T-helper 2 cell treated with Interferon-gamma antibody and Interleukin-4, amounts not matched to agents 5 μg/mL and 100 μg/mL, for 36 hours (primary cell): ENCODE measurements at places on chromosomes 4 and X.
A peak's percentile ranks its signal among the peaks of the same experiment; 100 is the strongest.

GRCh38 chrX:2572740-2573139 is 72.0 kb upstream of the DHRSX start:
- no peak for DNase-seq
- no peak overlapping the region for H3K4me3 ChIP-seq
- no peak overlapping the region for H3K27ac ChIP-seq
- H3K4me1 ChIP-seq: no peaks in the 10 kb centered on the region

- no peaks in the 10 kb centered on the region for H3K4me1 ChIP-seq
- no peaks in the 10 kb centered on the region for H3K27me3 ChIP-seq
- H3K36me3 ChIP-seq: no peaks in the 10 kb centered on the region
- no peak for DNase-seq
- no peak overlapping the region for H3K27ac ChIP-seq
These were observed 580.6 kb downstream of the EPHA5 start for GRCh38 chr4:65089666-65090065.

DNA sequence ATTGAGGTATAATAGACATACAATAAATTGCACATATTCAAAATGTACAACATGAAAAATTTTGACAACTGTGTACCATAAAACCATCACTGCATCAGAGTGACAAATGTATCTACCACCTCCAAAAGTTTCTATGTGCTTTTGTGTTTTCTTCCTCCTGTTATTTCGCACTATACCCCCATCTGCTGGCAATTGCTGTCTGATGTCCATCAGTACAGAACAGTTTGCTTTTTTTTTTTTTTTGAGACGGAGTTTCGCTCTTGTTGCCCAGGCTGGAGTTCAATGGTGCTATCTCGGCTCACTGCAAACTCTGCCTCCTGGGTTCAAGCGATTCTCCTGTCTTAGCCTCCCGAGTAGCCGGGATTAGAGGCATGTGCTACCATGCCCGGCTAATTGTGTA is 154.3 kb upstream of the GIMD1 start:
- no peak overlapping the region for H3K4me3 ChIP-seq
- H3K36me3 ChIP-seq: no peaks in the 10 kb centered on the region
- no peak for DNase-seq
- no peaks in the 10 kb centered on the region for H3K27me3 ChIP-seq

GRCh38 chr4:88195328-88196012 is 37.0 kb upstream of the ABCG2 start:
- no peaks in the 10 kb centered on the region for H3K4me1 ChIP-seq
- DNase-seq: no peak

- no peaks in the 10 kb centered on the region for H3K27me3 ChIP-seq
- H3K27ac ChIP-seq: no peak overlapping the region
- no peak for DNase-seq
- H3K4me1 ChIP-seq: peaks cover 17% of the 10 kb centered on the region
- H3K36me3 ChIP-seq: no peaks in the 10 kb centered on the region
These were observed 81.8 kb downstream of the MID1IP1 start for GRCh38 chrX:38882894-38883626.

DNA sequence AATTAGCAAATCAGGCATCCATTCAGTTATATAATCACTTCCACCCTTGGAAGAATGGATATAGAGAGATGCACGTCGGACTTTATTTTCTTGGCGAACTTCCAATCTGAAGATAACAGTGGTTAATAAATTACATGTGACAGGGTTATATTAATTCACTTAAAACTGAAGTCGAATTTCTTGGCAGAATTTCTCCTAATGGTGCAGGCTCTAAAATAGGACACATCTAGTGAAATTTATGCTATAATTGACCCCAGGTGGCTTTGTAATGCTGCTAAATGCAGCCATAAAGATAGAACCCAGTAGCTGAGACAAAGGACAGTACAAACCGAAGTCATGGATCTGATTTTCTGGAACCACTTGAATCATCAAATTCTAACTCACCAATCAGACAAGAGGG is 20.8 kb upstream of the SLC10A4 start:
- no peaks in the 10 kb centered on the region for H3K4me1 ChIP-seq
- H3K36me3 ChIP-seq: no peaks in the 10 kb centered on the region
- peaks cover 7% of the 10 kb centered on the region for H3K27me3 ChIP-seq
- no peak overlapping the region for H3K27ac ChIP-seq

DNA sequence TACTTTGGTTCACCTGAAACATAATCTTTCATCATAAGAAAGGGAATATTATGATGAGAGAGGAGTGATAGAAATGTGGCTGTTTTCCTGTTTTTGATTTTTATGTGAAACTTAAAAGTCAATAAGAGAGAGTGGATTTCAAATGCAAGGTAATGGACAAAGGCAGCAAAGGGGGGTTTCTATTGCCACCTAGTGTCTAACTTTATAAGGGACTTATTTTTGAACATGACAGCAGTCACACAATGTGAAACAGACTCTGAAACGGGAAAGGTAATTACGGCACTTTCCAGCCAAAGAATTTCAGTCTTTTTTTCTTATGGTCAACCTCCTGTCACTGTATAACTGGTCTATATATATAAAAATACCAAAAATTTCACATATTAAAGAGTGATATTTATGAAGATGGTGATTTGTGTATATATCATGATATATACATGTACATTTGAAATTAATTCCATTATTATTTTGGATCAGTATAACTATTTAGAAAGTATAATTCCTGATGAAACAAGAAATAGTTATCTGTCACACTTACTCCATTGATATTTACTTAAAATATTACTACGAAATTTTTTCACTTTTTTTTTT is 127.1 kb downstream of the FBXO8 start:
- DNase-seq: no peak
- no peaks in the 10 kb centered on the region for H3K36me3 ChIP-seq
- H3K27ac ChIP-seq: no peak overlapping the region

DNA sequence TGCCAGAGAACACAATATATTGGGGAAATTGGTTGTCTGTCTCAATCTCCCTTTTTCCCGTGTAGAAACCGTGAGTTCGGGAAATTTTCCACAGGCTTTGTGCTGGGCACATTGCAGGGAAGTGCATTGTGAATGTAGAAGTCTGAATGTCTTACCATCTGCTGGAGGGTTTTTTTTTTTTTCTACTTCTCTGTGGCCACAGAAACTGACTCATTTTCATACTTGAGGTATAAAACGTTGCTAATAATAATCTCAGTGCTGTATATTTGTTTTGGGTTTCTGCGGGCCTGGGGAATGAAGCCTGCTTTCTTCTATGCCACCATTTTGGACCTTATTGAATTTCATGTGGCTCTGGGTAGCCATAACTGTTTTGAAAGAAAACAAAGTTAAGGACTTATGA is 1001.2 kb downstream of the STIM2 start:
- H3K27ac ChIP-seq: no peak overlapping the region
- no peaks in the 10 kb centered on the region for H3K27me3 ChIP-seq
- no peaks in the 10 kb centered on the region for H3K4me1 ChIP-seq
- no peaks in the 10 kb centered on the region for H3K36me3 ChIP-seq

DNA sequence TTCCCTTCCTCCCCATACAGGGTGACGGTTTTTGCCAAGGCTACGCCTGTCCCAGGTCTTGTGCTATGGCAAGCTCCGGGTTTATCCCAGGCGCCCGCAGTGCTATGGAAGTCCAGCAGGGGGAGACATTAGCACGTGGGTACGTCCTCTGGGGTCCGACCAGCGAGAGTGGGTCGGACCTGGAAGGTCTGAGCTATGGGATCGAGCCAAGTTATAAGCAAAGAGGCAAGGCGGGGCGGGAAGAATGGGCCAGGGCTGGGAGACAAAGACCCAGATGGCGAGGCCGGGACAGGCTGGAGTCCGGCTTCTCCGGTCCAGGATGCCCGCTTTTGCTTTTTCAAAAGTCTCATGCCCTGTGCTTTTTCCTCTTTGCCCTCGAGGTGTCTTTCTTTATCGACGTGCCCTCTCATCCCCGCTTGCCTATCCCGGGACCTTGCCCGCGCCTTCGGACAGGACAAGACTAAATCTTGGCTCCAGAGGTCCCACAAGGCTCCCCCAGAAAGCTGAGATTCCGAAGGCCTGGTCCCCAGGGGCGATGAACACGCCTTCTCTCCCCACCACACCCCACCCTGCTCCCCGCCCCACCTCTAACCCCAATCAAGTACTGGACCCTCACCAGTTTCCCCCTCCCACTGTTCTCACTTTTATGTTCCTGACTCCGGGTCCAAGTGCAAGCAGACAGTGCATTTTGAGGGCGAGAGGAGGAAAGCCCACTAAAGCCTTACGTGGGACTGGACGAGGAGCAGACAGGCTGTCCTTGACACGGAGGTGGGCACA is 785 bp upstream of the EFNB1 start:
- H3K27ac ChIP-seq: peak overlapping the region; percentile 31
- H3K4me3 ChIP-seq: peak overlapping the region; percentile 82
- no peaks in the 10 kb centered on the region for H3K36me3 ChIP-seq
- peaks cover 17% of the 10 kb centered on the region for H3K4me1 ChIP-seq

DNA sequence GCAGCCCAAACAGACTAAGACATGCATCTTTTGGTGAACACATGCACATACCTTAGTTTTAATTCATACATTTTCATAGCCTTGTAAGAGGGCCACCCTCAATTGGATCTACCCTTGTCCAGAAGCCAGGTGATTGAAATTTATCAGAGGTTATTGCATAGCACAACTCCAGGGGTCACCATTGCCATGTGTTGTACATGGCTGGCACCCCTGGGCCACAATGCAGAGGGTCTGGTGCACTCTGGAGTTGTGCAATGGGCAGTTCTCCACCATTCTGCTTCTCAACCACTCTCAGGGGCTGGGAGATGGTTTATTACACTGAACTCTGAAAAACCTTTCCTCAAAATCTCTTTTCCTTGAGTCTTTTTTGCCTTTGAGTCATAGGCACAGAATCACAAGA is 184.4 kb upstream of the CXorf66 start:
- H3K27me3 ChIP-seq: no peaks in the 10 kb centered on the region
- H3K4me1 ChIP-seq: no peaks in the 10 kb centered on the region
- DNase-seq: no peak
- no peaks in the 10 kb centered on the region for H3K36me3 ChIP-seq
- H3K27ac ChIP-seq: no peak overlapping the region

DNA sequence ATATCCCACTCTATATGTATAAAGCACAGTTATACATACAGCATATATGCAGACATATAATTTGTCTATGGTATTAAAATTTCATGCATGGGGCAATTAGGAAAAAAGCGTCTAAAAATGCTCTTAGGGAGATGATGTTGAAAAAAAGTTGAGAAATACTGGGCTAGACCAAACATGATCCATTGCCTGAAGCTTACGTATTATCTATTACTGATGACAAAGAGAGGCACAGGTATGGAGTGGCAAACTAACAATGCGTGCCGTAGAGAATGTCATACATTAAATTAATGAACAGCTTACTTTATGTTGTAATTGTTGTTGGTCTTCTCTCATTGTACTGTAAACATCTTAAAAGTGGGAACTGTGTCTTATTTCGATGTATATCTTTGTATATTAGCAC is 13.9 kb downstream of the RHOH start:
- H3K27me3 ChIP-seq: no peaks in the 10 kb centered on the region
- peak overlapping the region; percentile 52 for H3K27ac ChIP-seq
- peaks cover 75% of the 10 kb centered on the region for H3K36me3 ChIP-seq
- no peak for DNase-seq

- no peak overlapping the region for H3K27ac ChIP-seq
- peaks cover 58% of the 10 kb centered on the region for H3K36me3 ChIP-seq
- peak; percentile 29 for DNase-seq
- H3K4me1 ChIP-seq: peaks cover 13% of the 10 kb centered on the region
- peak overlapping the region; percentile 9 for H3K4me3 ChIP-seq
- H3K27me3 ChIP-seq: peaks cover 21% of the 10 kb centered on the region
These were observed 22.6 kb downstream of the SLC25A4 start for GRCh38 chr4:185165605-185166063.

DNA sequence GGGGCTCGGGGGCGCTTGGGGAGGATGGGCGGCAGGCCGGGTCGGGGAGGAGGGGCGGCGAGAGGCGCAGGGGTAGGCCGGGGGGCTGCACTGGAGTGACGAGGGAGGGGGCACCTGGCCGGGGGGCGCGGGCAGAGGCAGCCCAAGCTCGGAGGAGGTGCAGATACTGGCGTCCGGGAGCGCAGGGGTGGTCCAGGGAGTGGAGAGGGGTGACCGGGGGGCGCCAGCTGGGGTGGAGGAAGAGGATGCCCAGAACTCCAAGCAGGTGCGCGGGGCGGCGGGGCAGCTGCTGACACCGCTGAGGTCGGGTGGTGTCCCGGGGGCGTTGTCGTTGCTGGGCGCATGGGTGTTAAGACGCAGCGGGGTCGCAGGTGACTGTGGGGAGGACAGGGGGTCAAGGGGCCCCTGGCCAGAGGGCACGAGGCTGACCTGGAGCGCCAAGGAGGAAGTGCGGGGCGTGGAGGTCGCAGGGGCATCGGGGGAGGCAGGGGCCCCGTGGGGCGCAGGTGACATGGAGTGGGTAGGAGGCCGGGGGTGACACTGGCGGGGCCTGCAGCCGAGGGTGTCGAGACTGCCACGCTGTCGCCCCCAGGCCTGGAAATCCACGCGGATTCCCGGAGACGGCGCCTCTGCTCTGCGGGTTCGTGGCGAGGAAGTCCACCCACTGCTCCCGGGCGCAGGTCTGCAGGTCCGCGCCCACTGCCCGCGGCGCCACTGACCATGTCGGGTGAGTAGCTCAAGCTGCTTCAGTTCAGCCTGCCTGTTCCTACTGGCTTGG is 928 bp downstream of the GYG2 start:
- peaks cover 7% of the 10 kb centered on the region for H3K27me3 ChIP-seq
- no peaks in the 10 kb centered on the region for H3K36me3 ChIP-seq
- no peak overlapping the region for H3K4me3 ChIP-seq
- H3K4me1 ChIP-seq: no peaks in the 10 kb centered on the region

DNA sequence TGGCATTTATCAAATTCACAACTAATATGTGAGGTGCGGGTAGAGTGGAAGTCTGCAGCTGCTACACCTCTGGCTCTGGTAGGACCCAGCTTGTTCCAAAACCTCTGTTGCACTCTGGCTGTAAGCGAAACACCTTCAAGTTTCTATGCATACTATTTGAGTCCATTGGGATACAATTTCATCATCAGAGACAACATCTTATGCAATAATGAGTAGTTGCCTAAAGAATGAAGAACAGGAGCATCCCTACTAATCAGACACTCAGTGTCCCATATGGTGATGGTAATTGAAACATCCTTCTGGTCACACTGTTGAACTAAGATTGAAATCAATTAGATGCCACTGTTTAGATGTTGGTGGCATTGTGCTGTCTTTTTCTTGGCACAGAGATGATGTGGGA is 178.4 kb downstream of the MGST2 start:
- DNase-seq: no peak
- H3K36me3 ChIP-seq: no peaks in the 10 kb centered on the region
- H3K4me1 ChIP-seq: no peaks in the 10 kb centered on the region

GRCh38 chrX:56107320-56107719 is 124.8 kb upstream of the KLF8 start:
- no peaks in the 10 kb centered on the region for H3K27me3 ChIP-seq
- no peak for DNase-seq
- no peaks in the 10 kb centered on the region for H3K36me3 ChIP-seq

GRCh38 chrX:103607364-103608305 is at the start of gene TCEAL3:
TSS of gene TCEAL3 (plus strand) at chrX:103607963. CDS start at chrX:103609065, 1,102 bp downstream.
- peaks cover 15% of the 10 kb centered on the region for H3K27me3 ChIP-seq
- peak; percentile 3 for DNase-seq
- peaks cover 2% of the 10 kb centered on the region for H3K4me1 ChIP-seq
- H3K27ac ChIP-seq: no peak within 1 kb of the TSS
- H3K36me3 ChIP-seq: no peaks in the 10 kb centered on the region
- H3K4me3 ChIP-seq: peak within 1 kb of the TSS; percentile 73

DNA sequence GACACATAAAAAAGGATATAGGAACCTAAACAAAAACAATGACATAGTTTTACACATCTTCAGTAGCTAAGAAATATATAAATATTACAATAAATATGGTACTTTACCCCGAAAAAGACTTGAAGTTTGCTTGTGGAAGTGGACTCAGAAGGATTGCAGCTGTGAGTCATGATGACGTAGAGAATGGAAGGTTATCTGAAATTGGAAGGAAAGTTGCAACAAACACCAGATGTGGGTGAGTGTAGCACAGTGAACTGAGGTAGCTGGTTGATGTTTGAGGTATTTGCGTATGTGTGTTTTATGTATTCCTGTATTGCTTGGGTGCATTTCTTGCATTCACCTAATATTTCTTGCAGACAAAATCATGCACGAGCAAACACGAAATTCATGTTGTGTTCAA is 113.0 kb downstream of the ARX start:
- DNase-seq: no peak
- H3K4me3 ChIP-seq: no peak overlapping the region
- H3K4me1 ChIP-seq: no peaks in the 10 kb centered on the region
